OCI-LY7 (cell line): ENCODE measurements at places on chromosomes 5 and 9.

DNA sequence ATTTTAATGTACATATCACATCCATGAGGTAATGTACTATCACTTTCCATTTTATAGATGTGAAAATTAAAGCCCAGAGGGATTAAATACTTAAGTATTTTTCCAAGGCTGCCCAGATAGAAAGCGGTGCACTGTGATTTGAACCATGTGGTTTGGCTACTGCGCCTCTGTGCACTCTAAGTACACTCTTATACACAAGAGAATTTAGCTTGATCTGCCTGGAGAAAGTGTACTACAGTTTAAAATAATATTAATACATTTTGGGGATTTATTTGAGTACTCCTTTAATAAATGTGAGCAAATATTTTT, 360.4 kb upstream of the ACTBL2 start:
- DNase-seq = no peak

DNA sequence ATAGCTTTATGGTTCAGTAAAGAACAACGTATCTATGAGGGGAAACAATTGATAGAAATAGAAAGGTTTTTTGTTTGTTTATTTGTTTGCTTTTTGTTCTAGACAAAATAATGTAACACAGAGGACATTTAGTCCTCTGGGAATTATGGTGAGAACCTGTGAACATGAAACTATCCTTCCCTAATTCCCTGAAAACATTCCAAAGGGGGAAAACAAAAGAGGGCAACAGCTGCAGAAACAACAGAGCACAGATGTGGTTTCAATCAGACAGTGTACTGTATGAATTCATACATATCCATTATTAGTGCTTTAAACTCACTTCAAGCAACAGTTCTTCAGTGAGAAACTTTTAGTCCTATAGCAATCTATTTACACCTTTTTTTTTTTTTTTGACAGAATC, 1489.8 kb upstream of the C9orf72 start:
- no peak for DNase-seq

DNA sequence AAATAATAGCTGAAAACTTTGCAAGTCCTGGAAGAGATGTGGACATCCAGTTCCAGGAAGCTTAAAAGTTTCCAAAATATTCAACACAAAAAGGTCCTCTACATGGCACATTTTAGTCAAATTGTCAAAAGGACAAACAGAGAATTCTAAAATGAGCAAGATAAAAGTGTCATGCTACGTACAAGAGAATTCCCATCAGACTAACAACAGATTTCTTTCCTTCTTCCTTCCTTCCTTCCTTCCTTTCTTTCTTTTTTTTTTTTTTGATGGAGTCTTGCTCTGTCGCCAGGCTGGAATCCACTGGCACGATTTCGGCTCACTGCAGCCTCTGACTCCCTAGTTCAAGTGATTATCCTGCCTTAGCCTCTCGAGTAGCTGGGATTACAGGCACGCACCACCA, 39.3 kb downstream of the BTNL8 start:
- DNase-seq = no peak

GRCh38 chr5:1200495-1201326, 684 bp upstream of the SLC6A19 start:
- DNase-seq = no peak

GRCh38 chr9:12794101-12794799, 19.4 kb downstream of the LURAP1L start:
- DNase-seq = no peak

DNA sequence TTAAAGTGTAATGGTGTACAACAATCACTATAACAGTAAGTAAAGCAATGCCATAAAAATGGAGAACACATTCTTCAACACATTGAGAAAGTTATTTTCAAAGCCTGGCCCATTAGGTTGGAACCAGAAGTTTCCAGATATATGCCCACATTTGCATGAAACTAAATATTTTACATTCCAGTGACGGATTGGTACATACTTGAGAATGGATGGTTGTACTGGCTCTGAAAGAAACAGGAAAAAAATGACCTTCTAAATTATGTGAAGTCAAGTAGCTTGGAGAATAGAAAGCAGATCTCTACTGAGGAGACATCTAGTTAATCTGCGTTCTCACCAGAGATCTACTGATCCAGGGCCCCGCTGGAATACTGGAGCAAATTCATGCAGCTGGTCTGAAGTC, 1037.0 kb downstream of the NR2F1-AS1 start:
- no peak for DNase-seq

GRCh38 chr5:130424341-130424740, 520.1 kb downstream of the CHSY3 start:
- DNase-seq = no peak

DNA sequence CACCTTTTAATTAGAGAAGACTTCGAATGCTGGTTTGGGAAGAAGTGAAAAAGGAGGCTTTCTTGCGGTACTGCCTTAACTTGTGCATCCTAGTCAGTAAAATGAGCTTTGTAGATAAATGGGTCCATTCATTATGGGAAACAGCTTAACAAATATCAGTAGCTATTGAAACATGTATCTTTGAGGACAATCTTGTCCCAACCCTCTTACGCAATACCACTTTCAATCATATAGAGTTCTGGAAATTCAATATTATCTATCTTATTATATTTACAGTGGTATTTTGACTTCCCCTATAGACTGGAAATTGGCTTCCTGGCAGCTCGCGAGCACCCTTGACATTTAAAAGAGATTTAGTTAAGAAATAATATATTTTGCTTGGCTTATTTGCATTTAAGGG, 565.8 kb upstream of the NUDT12 start:
- DNase-seq = no peak

- DNase-seq = no peak
Observed at GRCh38 chr9:116002181-116002580, 151.4 kb upstream of the PAPPA start.

- peak; percentile 14 for DNase-seq
Observed at GRCh38 chr5:154097031-154097430, 58.3 kb downstream of the MFAP3 start.

DNA sequence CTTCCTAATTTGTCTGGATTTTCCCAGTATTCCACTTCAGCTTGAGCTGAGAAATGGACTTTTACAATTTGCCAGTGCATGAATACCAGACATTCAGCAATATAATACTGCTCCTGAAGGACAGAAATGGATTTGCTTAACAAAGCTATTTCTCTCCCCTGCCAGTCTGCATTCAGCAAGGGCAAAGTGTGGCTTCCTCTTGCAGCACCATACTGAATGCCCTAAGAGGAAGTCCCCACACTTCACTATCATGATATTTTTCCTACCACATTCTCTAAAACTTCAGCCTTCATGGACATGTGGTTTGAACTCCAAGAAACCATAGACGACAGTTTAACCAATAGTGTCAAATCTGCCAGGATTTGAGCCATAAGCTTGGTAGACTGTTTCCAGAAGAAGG, 19.8 kb upstream of the TLE4 start:
- DNase-seq = no peak

DNA sequence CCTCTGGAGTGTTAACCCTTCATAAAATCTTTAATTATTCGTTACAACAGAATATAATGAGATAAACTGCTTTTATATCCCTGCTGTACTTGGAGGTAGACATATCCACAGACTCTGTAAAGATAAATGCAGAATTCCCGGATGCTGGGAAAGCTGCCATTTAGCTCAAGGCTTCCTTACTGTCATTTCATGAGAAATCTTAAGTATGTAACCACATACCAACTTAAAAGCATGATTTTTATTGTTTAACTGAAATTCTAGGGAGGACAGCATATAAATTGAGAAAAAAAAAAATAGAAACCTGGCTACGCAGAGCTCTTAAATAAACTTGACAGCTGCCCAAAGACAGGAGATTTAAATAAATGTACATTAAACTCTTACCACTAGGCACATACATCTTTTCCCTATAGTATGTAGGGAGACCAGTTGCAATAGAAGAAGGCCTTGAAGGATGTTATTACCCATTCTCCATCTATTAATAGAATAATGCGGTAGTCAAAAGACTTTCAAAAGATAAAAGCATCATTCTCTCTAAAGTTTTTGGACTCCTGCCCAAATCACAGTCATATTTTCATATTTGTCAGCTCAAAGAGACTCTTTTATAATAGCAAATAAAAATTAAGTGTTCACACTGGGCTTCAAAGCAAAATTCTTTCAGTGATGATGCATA, 373.8 kb downstream of the NDUFS4 start:
- DNase-seq = no peak

- no peak for DNase-seq
Observed at GRCh38 chr5:173429489-173430150, 101.4 kb upstream of the STC2 start.
